Bladder microvascular endothelial cell (primary cell): ENCODE measurements at places on chromosomes 6 and 20. TPM values are rescaled to one million over a fixed set of nuclear protein-coding genes. Genes with fewer than 3 reads are reported as not detected.

Gene DNMT3B
- 1.7 and 4.0 TPM in 2 replicates for total RNA-seq

Gene TTBK1
- under 0.01 and 0.06 TPM in 2 replicates for total RNA-seq

Gene BNIP5
- not detected in 2 replicates for total RNA-seq

Gene ENTPD6
- 40.0 and 67.7 TPM in 2 replicates for total RNA-seq
